ENCODE measurements at places on chromosomes 2 and 18.

GRCh38 chr2:5373200-5373599 is 319.0 kb upstream of the SOX11 start:
- DNase-seq, result no peak

GRCh38 chr2:241880311-241881073 is 11.0 kb downstream of the RTP5 start:
- DNase-seq, result no peak

DNA sequence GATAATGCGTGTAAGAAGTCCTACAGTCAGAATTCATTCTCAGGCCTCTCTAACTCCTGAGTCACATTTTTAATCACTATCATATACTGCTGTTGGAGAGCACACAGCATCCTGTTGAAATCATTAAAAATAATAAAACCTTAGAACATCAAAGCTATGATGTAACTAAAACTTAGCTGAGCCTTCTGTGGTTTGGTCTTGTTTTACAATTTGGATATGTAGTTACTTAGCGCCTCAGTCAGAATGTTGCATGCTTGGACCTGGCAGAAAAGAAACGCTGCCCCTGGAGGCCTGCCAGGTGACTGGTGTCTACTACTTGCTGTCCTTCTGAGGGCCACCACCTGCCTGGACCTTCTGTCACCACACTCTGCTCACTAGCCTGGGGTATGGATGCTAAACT is 261.1 kb upstream of the RASGRP3 start:
- no peak for DNase-seq

GRCh38 chr2:128805918-128806317 is 487.2 kb upstream of the HS6ST1 start:
- no peak for DNase-seq

GRCh38 chr2:62076980-62077638 is 118.8 kb upstream of the B3GNT2 start:
- no peak for DNase-seq

DNA sequence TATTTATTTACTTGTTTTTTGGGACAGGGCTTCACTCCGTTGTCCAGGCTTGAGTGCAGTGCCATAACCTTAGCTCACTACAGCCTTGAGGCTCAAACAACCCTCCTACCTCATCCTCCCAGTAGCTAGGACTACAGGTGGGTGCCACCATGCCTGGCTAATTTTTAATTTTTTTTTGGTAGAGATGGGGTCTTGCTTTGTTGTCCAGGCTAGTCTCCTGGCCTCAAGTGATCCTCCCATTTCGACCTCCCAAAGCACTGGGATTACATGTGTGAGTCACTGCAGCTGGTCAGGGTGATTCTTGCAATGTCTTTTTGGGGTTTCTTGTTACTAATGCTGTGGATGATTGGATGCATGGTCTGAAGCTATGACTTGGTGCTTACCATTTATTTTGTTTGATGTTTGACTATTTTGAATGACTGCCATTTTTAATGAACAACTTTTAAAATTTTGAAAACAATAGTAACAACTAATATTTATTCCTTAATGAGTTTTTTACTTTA is 6.5 kb downstream of the CERS6 start:
- no peak for DNase-seq

- no peak for DNase-seq
Observed at GRCh38 chr2:239288951-239289511, 111.8 kb downstream of the HDAC4 start.

DNA sequence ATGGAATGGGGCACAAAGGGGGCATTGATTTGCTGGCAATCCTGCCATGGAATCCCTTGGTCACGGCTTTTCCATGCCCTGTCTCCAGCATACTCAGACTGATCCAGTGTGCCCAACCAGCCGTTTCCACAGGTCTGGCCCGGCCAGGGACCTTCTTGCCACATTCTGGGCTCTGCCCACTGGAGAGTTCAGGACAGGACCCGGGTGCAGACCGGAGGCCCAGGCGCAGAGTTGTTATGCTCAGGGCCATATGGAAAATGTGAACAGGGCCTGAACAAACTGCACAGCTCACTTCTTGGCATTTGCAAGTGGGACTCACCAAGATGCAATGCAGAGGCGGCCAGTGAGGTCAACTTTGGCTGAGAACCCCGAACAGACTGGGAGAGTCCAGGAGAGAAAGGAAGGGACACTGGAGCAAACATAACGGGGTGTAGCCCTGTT is 15.6 kb upstream of the ASAP2 start:
- no peak for DNase-seq

DNA sequence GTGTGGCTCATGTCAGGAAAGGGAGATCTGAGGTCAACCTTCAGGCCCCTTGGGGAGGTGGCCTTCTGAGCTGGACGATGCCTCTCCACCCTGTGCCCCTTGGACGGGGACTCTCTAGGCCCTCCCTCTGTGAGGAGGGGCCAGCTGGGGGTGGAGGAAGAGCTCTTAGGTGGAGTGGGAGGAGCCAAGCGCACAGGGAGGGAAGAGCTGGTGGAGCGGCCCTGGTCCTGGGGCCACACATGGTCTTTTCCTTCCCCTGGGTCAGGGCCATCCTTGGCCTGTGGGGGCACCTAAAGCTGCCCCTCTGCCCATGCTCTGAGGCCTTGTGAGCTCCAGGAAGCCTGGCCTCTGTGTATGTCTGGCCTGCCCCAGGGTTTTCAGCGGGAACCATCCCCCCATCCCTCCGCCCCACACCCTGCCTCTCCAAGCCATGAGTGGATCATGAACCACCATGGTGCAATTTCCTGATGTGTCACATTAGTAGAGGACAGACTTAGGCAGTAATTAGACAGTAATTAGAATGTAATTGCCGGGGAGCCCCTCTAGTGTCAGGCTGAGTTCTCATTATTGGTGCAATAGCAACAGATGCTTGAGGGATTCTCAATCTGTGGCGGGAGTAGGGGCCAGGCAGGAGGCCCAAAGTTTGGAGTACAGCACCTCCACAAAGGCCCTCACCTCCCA is 63.0 kb downstream of the GLI2 start:
- no peak for DNase-seq
